Glutamatergic neuron (in vitro differentiated cells): ENCODE measurements at places on chromosomes 2 and 18. TPM values are rescaled to one million over a fixed set of nuclear protein-coding genes. Genes with fewer than 3 reads are reported as not detected.
A peak's percentile ranks its signal among the peaks of the same experiment; 100 is the strongest.

GRCh38 chr18:34158881-34159690, 65.6 kb downstream of the NOL4 start:
- H3K27me3 ChIP-seq = no peaks in the 10 kb centered on the region
- peak overlapping the region; percentile 91 for H3K4me3 ChIP-seq
- peaks cover 6% of the 10 kb centered on the region for H3K4me1 ChIP-seq
- H3K36me3 ChIP-seq = no peaks in the 10 kb centered on the region

GRCh38 chr2:129923265-129924091, 56.0 kb upstream of the RAB6C start:
- H3K36me3 ChIP-seq = peaks cover 18% of the 10 kb centered on the region
- no peak overlapping the region for H3K27ac ChIP-seq
- DNase-seq = peak; percentile 67
- peaks cover 3% of the 10 kb centered on the region for H3K27me3 ChIP-seq

- no peaks in the 10 kb centered on the region for H3K36me3 ChIP-seq
- DNase-seq = no peak
- H3K4me3 ChIP-seq = no peak overlapping the region
- H3K27me3 ChIP-seq = peaks cover 2% of the 10 kb centered on the region
- H3K4me1 ChIP-seq = no peaks in the 10 kb centered on the region
- no peak overlapping the region for H3K27ac ChIP-seq
Measured at GRCh38 chr2:197598450-197598849, 76.9 kb downstream of the RFTN2 start.

GRCh38 chr2:132605236-132606180, 64.5 kb downstream of the LYPD1 start:
- peak; percentile 29 for DNase-seq
- H3K4me3 ChIP-seq = peak overlapping the region; percentile 21
- H3K36me3 ChIP-seq = no peaks in the 10 kb centered on the region

- peaks cover 1% of the 10 kb centered on the region for H3K4me1 ChIP-seq
- peaks cover 4% of the 10 kb centered on the region for H3K27me3 ChIP-seq
- peak overlapping the region; percentile 78 for H3K27ac ChIP-seq
Measured at GRCh38 chr2:138500592-138501424, 762 bp upstream of the SPOPL start.

GRCh38 chr18:9348766-9349165, 14.2 kb downstream of the TWSG1 start:
- no peaks in the 10 kb centered on the region for H3K36me3 ChIP-seq
- no peak for DNase-seq
- no peaks in the 10 kb centered on the region for H3K4me1 ChIP-seq
- no peak overlapping the region for H3K4me3 ChIP-seq

DNA sequence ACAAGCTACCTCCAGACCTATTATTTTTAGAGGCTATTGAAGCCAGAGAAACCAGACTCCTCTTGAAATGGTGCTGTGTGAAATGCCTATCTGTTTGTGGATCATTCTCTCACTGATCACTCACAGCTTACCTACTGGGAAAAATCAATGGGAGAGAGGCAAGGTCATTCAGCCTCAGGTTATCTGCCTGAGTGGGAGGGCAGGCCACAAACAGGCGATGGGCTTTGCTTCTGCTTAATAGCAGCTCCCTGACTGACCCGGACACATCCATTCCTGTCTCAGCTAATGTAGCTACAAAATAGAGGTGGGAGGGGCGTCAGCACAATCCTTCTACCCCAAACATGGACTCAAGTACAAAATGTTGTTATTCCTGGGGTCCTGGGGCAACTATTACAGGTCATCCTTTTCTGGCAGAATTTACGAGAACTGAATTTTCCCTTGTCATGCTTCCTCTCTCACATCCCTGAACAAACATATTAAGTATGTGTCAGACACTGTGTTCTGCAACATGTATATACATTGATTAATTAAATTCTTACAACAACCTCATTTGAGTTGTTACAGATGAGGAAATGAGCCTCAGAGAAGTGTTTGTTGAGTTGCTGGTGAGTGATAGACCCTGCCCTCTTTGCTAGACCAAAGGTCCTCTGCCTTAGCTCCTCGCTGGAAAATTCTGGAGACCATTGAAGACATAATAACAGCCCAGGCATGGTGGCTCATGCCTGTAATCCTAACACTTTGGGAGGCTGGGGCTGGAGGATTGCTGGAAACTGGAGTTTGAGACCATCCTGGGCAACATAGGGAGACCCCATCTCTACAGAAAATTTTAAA, 60.5 kb downstream of the CDK15 start:
- DNase-seq = no peak
- H3K36me3 ChIP-seq = no peaks in the 10 kb centered on the region
- peaks cover 3% of the 10 kb centered on the region for H3K27me3 ChIP-seq
- no peak overlapping the region for H3K27ac ChIP-seq
- H3K4me1 ChIP-seq = peaks cover 4% of the 10 kb centered on the region
- H3K4me3 ChIP-seq = no peak overlapping the region

- H3K36me3 ChIP-seq = no peaks in the 10 kb centered on the region
- peak overlapping the region; percentile 5 for H3K27ac ChIP-seq
- peaks cover 8% of the 10 kb centered on the region for H3K4me1 ChIP-seq
- no peaks in the 10 kb centered on the region for H3K27me3 ChIP-seq
Measured at GRCh38 chr2:181190711-181191110, 210.3 kb downstream of the UBE2E3 start.

DNA sequence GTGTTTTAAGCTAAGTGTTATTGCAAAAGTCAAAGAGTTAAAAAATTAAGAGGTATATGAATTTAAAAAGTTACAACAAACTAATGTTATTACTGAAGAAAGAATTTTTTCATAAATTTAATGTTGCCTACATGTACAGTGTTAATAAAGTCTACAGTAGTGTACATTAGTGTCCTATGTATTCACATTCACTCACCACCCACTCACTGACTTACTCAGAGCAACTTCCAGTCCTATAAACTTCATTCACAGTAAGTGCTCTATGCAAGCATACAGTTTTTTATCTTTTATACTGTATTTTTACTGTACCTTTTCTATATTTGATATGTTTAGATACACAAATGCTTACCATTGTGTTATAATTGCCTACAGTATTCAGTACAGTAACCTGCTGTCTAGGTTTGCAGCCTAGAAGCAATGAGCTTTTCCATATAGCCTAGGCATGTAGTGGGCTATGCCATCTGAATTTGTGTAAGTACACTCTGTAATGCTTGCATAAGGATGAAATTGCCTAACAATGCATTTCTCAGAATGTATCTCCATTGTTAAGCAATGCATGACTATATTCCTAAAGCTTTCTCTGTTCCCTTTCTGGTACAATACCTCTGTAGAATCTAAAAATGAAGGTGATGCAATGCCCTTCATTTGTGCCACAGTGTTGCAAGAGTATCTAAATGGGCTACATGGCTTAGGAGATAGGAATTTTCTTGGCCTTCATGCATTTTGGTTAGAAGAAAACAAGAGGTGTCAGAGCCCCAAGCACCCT, 370.8 kb upstream of the NT5C1B start:
- no peak overlapping the region for H3K4me3 ChIP-seq
- no peaks in the 10 kb centered on the region for H3K27me3 ChIP-seq
- no peak overlapping the region for H3K27ac ChIP-seq

DNA sequence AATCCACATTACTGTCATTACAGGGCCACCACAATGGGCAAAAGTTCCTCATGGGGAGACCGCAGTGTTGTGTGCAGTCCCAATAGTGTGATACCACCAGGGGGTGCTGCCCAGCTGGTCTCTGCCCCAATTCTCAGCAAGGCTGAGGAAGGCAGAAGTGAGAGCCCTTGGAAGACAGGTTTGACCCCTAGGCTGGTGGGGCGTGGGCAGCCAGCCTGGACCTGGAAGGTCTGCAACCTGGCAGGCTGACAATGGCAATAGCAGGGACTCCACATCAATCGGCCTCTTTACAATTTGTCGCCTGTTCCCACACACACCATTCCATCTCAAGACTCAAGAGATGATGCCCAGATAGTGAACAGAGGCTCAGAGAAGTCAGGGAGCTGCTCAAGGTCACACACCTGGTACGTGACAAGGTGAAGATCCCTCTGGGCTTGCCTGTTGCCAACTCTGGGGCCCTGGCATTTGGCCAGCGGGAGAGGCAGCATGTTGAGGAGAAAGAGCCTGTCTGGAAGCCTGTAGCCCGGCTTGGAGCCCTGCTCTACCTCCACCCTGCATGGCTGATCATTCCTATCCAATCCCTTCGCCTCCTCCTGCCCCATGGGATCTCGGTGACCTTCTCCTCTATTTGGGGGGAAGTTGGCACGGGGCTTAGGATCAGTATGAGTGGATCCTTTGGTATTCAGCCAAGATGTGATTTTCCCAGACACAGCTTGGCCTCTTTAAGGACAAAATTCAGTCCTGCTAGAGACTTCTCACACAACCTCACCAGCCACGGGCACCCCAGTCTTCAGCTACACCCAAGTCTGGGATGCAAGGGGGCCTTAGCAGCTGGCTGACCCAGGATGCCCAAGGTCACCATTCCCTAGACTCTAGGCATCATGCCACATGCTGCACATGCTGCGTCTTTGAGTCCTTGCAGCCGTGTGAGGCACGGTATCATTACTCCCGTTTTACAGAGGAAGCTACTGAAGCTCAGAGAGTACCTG, 2.9 kb upstream of the ATOH8 start:
- peaks cover 11% of the 10 kb centered on the region for H3K27me3 ChIP-seq
- peaks cover 8% of the 10 kb centered on the region for H3K4me1 ChIP-seq
- peaks cover 4% of the 10 kb centered on the region for H3K36me3 ChIP-seq

GRCh38 chr2:230053753-230054478, 14.8 kb downstream of the SLC16A14 start:
- no peak for DNase-seq
- H3K36me3 ChIP-seq = no peaks in the 10 kb centered on the region
- peaks cover 2% of the 10 kb centered on the region for H3K27me3 ChIP-seq
- H3K4me3 ChIP-seq = no peak overlapping the region
- H3K27ac ChIP-seq = no peak overlapping the region

DNA sequence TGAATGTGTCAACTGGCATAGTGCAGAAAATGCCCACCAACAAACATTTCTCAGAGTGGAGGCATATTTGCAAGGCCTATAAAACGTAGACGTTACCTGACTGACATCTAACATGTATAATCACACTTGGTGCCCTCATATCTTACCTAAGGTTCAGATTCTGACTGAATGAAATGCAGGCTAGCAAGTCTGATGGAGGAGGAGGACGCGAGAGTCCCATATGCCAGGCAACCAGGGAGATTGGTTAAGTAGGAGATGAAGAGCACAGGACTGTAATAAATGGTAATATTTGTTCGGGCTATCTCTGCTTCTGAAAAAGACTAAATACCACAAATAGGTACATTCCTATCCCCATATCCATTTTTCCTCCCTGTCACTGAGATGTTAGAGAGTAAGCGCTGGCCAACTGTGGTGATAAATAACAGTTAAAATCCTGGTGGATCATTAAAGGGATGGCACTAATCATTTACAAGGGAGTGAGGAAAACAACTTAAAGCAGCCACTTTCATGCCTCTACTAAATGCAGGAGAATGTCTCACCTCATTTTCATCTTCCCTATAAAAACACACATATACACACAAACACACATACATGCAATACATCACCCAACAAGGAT, 217.2 kb downstream of the TMEM163 start:
- no peak for DNase-seq
- peaks cover 2% of the 10 kb centered on the region for H3K27me3 ChIP-seq
- no peak overlapping the region for H3K27ac ChIP-seq

DNA sequence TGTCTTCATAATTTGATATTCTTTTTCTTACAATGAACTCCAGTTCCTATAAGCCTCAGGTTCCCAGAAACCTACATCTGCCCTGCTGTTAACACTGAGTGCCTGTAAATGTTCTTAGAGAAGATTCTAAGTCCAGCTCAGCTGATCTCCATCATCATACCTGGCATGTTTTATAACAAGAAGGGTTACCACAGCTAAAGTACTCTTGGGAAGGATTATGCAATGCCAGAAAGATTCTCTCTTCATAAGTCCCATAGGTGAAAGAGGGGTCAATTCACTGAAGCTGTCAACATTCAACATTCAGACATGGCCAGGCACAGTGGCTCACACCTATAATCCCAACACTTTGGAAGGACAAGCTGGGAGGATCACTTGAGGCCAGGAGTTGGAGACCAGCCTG, 31.3 kb upstream of the PTPN4 start:
- H3K27ac ChIP-seq = no peak overlapping the region
- no peak for DNase-seq
- no peak overlapping the region for H3K4me3 ChIP-seq
- no peaks in the 10 kb centered on the region for H3K36me3 ChIP-seq
- H3K27me3 ChIP-seq = no peaks in the 10 kb centered on the region

DNA sequence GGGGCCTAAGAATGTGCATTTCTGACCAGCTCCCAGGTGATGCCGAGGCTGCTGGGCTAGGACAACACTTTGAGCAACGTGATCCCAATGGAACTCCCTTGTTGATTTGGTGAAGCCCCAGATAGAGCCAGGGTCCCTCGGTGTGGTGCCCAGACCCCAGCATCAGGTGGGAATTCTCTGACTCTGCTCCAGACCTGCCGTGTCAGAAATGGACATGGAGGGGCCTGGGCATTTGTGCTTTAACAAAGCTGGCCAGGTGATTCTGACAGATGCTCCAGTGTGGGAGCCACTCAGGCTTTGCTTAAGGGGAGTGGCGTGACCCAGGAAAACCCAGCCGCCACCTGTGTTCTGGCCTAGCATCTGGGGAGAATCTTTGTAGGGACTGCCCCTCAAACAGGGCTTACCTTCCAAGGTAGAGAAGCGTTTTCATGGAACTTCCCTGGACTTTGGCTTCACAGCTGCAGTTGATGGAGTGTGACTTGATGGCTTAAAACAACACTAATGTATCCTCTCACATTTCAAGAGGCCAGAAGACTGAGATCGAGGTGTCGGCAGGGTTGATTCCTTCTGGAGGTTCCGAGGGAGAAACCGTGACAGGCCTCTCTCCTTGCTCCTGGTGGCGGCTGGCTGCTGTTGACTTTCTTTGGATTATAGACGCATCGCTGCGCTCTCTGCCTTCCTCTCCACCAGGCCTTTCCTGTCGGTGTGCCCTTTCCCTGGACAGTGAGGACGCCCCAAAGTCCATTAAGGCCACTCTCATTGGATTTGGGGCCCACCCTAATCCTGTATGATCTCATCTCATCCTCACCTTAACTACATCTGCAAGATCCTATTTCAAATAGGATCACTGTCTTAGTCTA, 57.0 kb upstream of the HDAC4 start:
- H3K27me3 ChIP-seq = peaks cover 4% of the 10 kb centered on the region
- H3K27ac ChIP-seq = no peak overlapping the region
- no peak overlapping the region for H3K4me3 ChIP-seq
- peaks cover 9% of the 10 kb centered on the region for H3K4me1 ChIP-seq
- peaks cover 12% of the 10 kb centered on the region for H3K36me3 ChIP-seq

Gene MEP1B
- total RNA-seq = not detected

Gene VIL1
- not detected for total RNA-seq

Gene ANO7
- total RNA-seq = 2.6 TPM

Gene HOXD12
- total RNA-seq = not detected

Gene FAM98A
- 38.9 TPM for total RNA-seq

Gene TLX2
- total RNA-seq = 21.2 TPM

Gene AP1S3
- total RNA-seq = 3.1 TPM

Gene SLC14A1
- not detected for total RNA-seq

Gene ITGB6
- not detected for total RNA-seq

Gene AMER3
- total RNA-seq = 20.6 TPM

Gene VWA3B
- not detected for total RNA-seq

Gene CPLX4
- not detected for total RNA-seq

Gene ASPRV1
- total RNA-seq = 2.5 TPM

Gene SCG2
- 38.7 TPM for total RNA-seq
